ENCODE measurements at places on chromosomes 2 and 18. TPM values are rescaled to one million over a fixed set of nuclear protein-coding genes. Genes with fewer than 3 reads are reported as not detected.

GRCh38 chr2:209547726-209548125 is 123.9 kb downstream of the MAP2 start:
- no peak for DNase-seq

DNA sequence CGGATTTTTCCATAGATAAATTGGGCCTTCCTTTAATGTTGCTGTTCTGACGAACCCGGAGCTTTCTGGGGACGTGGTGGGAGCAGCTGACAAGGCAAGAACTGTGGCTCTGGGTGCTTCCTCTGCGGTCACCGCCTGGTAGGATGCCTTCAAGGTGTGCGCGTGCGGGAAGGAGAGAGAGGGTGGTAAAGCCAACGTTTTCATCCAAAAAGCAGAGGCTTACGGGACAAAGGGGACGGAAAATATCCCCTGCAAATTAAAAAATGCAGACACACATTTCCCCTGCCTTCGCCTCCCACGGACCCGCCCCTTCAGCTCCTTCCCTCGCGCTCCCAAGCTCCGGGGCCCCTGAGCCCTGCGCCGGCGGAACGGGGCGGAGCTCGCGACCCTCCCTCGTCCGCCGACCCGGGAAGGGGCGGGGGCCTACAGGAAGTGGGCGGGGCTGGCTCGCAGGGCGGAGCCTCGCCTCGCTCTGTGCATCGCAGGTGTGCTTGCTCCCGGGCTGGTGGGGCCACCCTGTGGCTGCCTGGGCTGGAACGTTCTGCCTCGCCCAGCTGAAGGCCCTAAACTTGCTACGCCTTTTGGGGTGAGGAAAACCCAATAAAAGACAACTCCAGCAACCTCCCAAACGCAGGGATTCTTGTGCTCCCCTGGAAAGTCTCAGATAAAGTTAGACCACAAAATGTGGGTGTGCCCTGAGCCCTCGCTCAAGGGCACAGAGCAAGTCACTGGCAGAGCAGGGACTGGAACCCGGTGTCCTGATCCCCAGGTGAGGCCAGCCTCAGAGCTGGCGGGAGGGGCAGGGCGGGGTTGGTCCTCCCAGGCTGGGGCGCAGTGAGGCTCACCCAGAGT is 25.4 kb upstream of the SLC66A3 start:
- peak; percentile 95 for DNase-seq

DNA sequence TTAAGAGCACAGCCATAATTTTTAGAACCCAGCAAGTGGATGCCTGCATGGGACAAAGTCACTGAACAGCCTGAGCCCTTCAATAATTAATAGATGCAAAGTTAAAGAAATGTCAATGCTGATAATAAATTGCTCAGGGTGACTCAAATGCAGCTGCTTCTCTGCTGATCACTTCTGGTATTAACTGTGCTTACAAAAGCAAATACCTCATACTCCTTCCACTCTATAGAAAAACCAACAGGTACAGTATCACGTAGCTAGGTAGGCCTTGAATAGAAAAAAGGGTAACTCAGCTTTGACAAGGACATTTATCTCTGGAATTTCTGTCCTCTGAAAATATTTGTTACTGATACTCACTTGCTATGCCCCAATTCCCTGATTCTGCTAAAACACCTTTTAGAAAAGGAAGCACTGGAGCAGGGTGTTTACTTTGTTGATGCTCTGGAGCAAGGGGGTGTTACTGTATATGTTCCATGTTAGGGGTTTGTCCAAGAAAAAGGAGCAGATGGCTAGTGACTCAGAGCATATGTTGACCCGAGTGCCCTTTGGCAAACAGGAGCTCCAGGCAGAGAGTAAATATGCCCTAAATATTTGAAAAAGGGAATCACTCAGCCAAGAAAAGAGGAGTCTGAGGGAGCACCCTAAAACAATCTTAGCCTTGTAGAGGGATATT is 59.1 kb upstream of the RTN4 start:
- no peak for DNase-seq

DNA sequence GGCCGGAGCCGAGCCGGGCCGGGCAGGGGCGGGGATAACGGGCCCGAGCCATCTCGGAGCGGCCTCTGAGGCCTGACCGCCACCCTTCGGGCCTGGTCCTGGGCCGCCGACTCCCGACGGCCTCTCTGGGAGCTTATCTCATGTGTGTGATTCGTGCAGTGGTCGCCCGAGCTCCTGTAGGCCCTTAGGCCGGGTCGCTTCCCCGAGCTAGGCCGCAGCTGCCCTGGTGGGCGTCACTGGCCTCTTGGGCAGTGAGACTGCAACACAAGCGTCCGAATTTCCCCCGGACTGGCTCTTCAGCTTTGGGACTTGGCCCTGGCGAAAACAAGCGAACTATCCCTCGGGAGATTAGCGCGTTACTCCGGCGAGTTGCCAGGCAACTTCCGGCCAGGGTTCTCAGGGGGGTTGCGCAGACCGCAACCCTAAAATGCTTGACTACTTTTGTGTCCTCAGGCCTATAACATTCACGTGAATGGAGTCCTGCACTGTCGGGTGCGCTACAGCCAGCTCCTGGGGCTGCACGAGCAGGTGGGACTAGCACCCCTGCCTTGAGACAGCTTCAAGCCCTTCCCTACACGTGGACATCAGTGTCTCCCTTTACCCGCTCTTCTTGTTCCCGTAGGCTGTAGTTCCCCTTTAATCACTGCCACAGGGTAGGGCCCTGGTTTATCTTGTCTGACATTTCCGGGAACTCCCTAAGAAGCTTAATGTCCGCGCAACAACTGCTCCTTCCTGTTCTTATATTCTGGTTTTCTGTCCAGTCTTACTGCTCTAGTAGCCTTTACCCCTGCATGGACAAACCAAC is 602 bp downstream of the SNX17 start:
- peak; percentile 55 for DNase-seq

- DNase-seq = peak; percentile 36
Measured at GRCh38 chr2:55616551-55617174, 759 bp downstream of the PPP4R3B start.

GRCh38 chr2:217150236-217150635 is 290.4 kb upstream of the TNP1 start:
- no peak for DNase-seq

DNA sequence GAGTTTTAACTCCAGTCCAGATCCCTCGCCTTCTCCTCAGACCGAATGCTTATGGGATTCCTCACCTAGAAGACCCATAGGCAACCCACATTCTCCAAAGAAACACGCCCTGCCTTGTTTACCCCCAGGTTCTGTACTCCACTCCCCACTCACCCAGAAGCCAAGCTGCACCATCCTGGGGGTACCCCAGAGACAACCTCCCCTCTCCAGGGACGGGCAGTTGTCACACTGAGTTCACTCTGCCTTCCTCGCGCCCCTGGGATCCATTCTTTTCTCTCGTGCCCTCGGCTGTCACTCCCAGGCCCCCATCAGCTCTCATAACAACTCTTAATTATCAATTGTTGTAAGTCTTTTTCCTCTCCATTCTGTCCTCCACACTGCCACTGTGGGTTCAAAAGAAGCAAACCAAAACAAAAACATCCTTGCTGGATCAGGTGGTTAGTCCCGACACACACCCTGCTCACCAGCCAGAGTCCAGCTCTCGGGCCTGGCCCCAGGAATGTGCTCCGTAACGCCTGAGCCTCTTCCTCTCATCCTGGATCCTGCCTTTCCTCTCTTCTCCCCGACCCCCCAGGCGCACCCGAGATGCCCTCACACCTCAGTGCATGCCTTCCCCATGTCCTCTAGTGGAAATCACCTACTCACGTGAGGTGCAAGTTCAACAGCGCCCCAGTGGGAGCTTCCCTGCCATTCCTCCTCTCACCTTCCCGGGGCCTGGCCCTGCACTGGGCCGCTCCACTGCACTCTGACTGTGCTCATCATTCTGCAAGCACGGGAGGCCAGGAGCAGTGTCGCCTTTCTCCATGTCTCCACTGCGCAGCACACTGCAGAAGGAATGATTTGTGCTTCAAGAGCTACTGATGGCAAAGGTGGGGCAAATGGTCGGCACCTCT is 20.7 kb downstream of the COX7A2L start:
- no peak for DNase-seq

Gene MYO3B
- total RNA-seq = not detected

Gene CHRNG
- total RNA-seq = not detected

Gene HSBP1L1
- total RNA-seq = 35.0 TPM

All from upper lobe of left lung (tissue), 6 donors.